ENCODE measurements at places on chromosomes 6 and 20. TPM values are rescaled to one million over a fixed set of nuclear protein-coding genes. Genes with fewer than 3 reads are reported as not detected.

- no peak for DNase-seq
These were observed 156.0 kb downstream of the RFPL4B start for GRCh38 chr6:112503091-112503596.

DNA sequence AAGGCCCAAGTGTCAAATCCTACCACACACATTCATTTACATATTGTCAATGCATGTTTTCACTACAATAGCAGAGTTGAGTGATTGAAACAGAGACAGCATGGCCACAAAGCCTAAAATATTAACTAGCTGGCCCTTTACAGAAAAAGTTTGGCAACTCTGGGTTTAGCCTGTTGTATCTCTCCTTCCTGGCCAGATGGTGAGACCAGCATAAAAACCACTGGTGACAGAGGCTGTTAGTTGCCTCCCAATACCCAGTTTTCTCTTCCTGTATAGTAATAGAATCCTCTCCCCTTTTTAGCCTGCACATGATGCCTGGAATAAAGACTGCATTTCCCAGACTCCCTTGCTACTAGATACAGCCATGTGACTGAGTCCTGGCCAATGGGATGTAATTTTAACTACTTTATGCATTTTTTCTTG lies 100.0 kb upstream of the TAB2 start:
- no peak for DNase-seq

- DNase-seq: no peak
These were observed 54.0 kb upstream of the RAB32 start for GRCh38 chr6:146489468-146490151.

- peak; percentile 71 for DNase-seq
These were observed 16.9 kb upstream of the PTCRA start for GRCh38 chr6:42898891-42899361.

- DNase-seq: no peak
These were observed 20.5 kb downstream of the CLVS2 start for GRCh38 chr6:123016431-123017103.

DNA sequence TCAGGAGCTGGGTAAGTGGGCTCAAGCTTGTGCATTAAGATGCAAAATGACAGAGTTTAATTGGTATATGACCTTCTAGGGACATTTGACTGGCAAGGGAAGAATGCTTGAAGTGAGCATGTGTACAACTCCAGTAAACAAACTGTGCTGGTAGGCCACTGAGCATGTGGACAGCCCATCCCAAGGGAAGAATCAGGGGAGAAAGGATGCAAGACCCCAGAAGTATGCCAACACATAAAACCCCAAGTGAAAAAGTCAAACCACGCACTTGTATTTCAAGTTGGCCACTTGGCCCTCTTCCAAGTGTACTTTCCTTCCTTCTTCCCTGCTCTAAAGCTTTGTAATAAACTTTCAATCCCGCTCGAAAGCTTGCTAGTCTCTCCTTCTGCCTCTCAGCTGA lies 10.4 kb upstream of the THBD start:
- DNase-seq: no peak

DNA sequence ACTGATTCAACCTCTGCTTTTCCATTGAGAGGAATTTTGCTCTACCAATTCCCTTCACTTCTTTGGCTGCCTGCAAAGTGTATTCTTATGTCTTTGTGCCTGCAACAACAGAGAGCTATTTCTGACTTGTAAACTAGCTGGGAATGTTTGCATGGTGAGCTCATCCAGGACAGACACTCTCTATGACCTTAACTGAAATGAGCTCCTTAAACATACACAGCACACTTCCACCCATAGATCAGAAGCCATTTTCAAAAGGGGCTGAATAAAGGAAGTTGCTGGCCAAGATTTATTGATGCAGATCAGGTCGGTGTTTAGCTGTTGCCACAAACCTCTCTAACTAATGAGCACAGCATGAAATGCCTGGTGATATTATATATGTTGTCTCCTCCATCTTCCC lies 377.7 kb downstream of the BTBD9 start:
- no peak for DNase-seq

GRCh38 chr6:157579467-157580031 lies 198.6 kb downstream of the ZDHHC14 start:
- DNase-seq: no peak

The DDO gene
- 6.4 TPM for total RNA-seq

The C20orf141 gene
- not detected for total RNA-seq

The GRIK2 gene
- total RNA-seq: 0.09 TPM

The CLPSL2 gene
- total RNA-seq: not detected

The TAAR1 gene
- not detected for total RNA-seq
